Aortic smooth muscle cell (primary cell): ENCODE measurements at places on chromosomes 3 and 15. TPM values are rescaled to one million over a fixed set of nuclear protein-coding genes. Genes with fewer than 3 reads are reported as not detected.

SLC7A14 gene
- total RNA-seq: under 0.01 and 0.19 TPM in 2 replicates

BFSP2 gene
- not detected in 2 replicates for total RNA-seq

C2CD4B gene
- total RNA-seq: 0.26 and 0.31 TPM in 2 replicates

TM6SF1 gene
- 0.50 and 0.92 TPM in 2 replicates for total RNA-seq

ACKR2 gene
- total RNA-seq: 0.06 and 0.26 TPM in 2 replicates

GABRG3 gene
- total RNA-seq: not detected in 2 replicates

PPM1L gene
- 7.1 and 10.7 TPM in 2 replicates for total RNA-seq

RBPMS2 gene
- under 0.01 TPM in 1 of 2 replicates, not detected in the other for total RNA-seq

GOLGA6L10 gene
- 0.13 and 0.37 TPM in 2 replicates for total RNA-seq

UBAP1L gene
- 1.2 TPM in 2 replicates for total RNA-seq

GPR176 gene
- total RNA-seq: 114 and 206 TPM in 2 replicates

CHRD gene
- total RNA-seq: 1.7 and 2.4 TPM in 2 replicates

ST3GAL6 gene
- 4.9 and 11.3 TPM in 2 replicates for total RNA-seq

CORO2B gene
- 4.8 and 5.5 TPM in 2 replicates for total RNA-seq

SERPINI2 gene
- not detected in 2 replicates for total RNA-seq

RAMAC gene
- 33.7 and 37.6 TPM in 2 replicates for total RNA-seq

DGKG gene
- total RNA-seq: 0.81 and 0.92 TPM in 2 replicates

GOLGA8N gene
- 3.0 and 10.3 TPM in 2 replicates for total RNA-seq

DNASE1L3 gene
- total RNA-seq: not detected in 2 replicates

GABRA5 gene
- total RNA-seq: not detected in 2 replicates

MYLK gene
- total RNA-seq: 234 and 338 TPM in 2 replicates

ACP3 gene
- not detected in 2 replicates for total RNA-seq

CCDC13 gene
- total RNA-seq: 0.50 and 1.1 TPM in 2 replicates

CCR3 gene
- not detected in 2 replicates for total RNA-seq

CACNA2D2 gene
- total RNA-seq: under 0.01 TPM in 1 of 2 replicates, not detected in the other

DNAH12 gene
- under 0.01 and 0.12 TPM in 2 replicates for total RNA-seq

PLD1 gene
- total RNA-seq: 27.5 and 45.2 TPM in 2 replicates

NR2F2 gene
- 8.5 and 12.7 TPM in 2 replicates for total RNA-seq

MUC20 gene
- 0.26 and 0.50 TPM in 2 replicates for total RNA-seq

ADAMTS17 gene
- 15.1 and 15.2 TPM in 2 replicates for total RNA-seq

ZKSCAN7 gene
- 5.2 and 5.7 TPM in 2 replicates for total RNA-seq

RARB gene
- 1.2 and 6.9 TPM in 2 replicates for total RNA-seq

ZNF501 gene
- 6.1 and 7.3 TPM in 2 replicates for total RNA-seq

FETUB gene
- not detected in 2 replicates for total RNA-seq

DPPA2 gene
- not detected in 2 replicates for total RNA-seq
